Activated CD4-positive, alpha-beta T cell treated with anti-CD3 and anti-CD28 coated beads, Interleukin-2, amount 50 U/mL, for 16 hours (primary cell): ENCODE measurements at places on chromosomes 11 and 22.

- no peak for DNase-seq
These were observed 35.7 kb downstream of the CSTF3 start for GRCh38 chr11:33125611-33126010.

DNA sequence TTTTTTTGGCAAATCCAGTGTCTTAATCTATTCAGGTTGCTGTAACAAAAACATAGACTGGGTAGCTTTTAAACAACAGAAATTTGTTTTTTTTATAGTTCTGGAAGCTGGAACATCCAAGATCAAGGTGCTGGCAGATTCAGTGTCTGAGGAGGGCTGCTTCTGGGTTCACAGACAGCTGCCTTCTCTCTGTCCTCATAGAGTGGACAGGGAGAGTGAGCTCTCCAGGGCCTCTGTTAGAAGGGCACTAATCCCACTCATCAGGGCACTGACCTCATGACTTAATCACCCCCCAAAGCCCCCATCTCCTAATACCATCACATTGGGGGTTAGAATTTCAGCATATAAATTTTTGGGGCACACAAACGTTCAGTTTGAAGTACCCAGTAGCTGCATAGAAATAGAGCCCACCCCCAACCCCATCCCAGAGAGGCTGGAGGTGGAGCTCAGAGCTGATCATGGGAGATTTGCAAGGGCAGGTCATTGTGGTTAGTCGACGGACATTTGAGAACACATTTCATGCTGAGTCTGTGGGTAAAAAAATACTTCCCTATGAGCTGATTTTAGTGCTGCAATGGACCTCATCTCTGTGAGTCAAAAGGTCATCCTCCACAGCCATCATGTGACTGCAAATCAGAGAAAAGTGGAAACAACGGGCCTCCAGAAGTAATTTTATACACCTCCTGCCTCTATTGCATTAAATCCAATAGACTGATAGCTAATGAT is 203.1 kb upstream of the CADM1 start:
- no peak for DNase-seq

DNA sequence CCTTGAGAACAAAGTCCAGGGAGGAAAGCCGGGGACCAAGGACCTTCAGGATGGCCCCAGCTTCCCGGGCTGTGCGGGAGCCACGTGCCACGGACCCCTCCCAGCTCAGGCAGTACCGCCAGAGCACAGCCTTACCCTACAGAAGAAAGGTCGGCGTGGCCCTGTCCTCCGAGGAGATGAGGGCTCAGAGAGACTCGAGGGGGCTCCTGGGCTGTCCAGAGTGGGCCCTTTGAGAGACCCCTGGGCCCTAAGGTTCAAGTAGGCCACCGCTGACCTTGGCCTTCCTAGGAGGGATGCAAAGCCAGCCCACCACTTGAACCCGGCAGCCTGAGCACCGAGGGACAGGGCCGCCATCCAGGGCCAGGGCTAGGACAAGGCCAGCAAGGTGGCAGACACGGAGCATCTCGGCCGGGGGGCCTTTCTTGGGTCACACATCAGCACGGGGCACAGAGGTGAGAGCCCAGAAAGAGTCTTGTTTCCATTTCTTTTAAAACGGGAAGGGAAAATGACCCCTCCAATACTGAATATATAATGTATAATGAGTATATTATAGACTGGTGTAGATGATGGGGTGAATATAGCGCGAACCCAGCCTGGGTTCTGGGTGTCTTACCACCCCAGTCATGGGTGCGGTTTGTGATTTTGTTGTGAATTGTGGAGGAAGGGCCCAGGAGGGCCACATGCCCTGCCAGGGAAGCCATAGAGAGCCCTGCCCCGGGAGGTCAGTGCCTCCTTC is 34.4 kb upstream of the PPARA start:
- DNase-seq = no peak

- no peak for DNase-seq
These were observed 26.1 kb upstream of the CLMP start for GRCh38 chr11:123221096-123221561.

DNA sequence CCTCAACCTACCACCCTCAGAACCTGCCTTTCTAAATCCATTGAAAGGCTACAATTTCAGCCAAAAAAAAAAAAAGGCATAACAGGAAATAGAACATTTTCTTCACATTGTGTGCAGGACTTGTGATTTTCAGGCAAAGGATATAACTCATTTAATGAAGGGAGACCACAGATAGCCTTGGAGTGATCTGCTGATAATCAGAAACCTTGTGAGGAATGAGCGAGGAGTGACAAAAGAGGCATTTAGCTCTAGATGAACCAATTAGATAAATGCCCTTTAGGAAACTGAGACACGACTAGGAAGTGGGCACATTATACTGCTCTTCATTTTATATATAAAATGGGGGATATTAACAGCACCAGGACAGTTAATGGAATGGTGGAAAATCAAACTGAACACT is 216.5 kb upstream of the GRIA4 start:
- no peak for DNase-seq
